ENCODE measurements at places on chromosomes 6 and 20. TPM values are rescaled to one million over a fixed set of nuclear protein-coding genes. Genes with fewer than 3 reads are reported as not detected.
A peak's percentile ranks its signal among the peaks of the same experiment; 100 is the strongest.

- H3K4me3 ChIP-seq: no peak overlapping the region
- H3K36me3 ChIP-seq: no peaks in the 10 kb centered on the region
These were observed 11.4 kb upstream of the PDE10A start for GRCh38 chr6:165674155-165675029.

DNA sequence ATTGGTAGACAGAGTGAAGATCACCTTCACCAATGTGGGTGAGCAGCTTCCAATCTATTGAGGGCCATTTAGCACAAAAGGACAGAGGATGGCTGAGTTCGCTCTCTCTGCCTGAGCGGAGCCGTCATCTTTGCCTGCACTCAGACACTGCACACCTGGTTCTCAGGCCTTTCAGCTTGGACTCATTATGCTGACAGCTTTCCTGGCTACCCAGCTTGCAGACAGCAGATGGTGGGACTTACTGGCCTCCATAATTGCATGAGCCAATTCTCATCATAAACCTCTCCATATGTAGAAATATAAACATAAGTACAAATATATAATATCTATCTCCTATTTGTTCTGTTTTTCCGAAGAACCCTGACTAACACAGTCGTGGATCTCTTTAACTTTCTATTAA, 13.7 kb downstream of the TBXT start:
- H3K36me3 ChIP-seq: no peaks in the 10 kb centered on the region
- no peak for DNase-seq
- H3K27ac ChIP-seq: no peak overlapping the region
- no peak overlapping the region for H3K4me3 ChIP-seq
- H3K4me1 ChIP-seq: no peaks in the 10 kb centered on the region

- no peaks in the 10 kb centered on the region for H3K27me3 ChIP-seq
- H3K36me3 ChIP-seq: peaks cover 78% of the 10 kb centered on the region
These were observed 18.2 kb downstream of the NEDD9 start for GRCh38 chr6:11214084-11214833.

DNA sequence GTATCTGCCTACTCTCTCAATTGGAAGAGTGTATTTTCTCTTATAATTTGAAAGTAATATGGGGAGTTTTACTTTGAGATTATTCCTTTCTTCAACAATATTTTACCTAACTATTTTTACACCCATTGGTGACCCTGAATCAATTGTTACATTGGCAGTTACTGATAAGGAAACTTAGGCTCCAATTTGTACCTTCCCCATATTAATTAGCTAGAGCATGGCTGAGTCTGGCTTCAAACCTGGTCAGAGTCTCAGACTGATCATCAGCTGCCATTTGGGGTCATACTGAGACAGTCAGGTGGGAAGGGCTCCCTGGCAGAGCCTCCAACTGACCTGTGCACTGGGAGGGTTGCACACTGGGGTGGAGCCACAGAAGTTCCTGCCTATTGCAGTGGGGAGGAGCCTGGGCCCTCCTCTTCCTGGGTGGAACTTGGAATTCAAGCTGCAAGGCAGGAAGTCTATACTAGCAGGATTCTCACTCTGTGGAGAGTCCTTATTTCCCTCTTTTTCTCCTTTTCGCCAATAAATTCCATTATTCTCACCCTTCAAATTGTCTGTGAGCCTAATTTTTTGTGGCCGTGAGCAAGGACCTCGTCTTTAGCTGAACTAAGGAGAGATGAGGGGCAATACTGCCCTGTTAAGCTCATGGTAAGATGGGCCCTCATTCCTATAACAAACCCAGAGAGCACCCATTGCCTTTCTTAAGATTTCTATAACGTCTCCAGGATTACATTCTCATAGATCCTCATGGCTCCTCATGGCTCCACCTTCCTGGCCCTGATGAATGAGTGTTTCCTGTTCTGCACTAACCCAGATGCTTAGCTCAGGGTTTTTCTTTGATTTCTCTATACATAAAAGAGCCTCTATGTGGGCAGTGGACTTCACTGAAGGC, 285.1 kb downstream of the ADGB start:
- H3K27me3 ChIP-seq: no peaks in the 10 kb centered on the region
- no peaks in the 10 kb centered on the region for H3K4me1 ChIP-seq
- H3K4me3 ChIP-seq: no peak overlapping the region
- DNase-seq: no peak
- H3K27ac ChIP-seq: no peak overlapping the region

DNA sequence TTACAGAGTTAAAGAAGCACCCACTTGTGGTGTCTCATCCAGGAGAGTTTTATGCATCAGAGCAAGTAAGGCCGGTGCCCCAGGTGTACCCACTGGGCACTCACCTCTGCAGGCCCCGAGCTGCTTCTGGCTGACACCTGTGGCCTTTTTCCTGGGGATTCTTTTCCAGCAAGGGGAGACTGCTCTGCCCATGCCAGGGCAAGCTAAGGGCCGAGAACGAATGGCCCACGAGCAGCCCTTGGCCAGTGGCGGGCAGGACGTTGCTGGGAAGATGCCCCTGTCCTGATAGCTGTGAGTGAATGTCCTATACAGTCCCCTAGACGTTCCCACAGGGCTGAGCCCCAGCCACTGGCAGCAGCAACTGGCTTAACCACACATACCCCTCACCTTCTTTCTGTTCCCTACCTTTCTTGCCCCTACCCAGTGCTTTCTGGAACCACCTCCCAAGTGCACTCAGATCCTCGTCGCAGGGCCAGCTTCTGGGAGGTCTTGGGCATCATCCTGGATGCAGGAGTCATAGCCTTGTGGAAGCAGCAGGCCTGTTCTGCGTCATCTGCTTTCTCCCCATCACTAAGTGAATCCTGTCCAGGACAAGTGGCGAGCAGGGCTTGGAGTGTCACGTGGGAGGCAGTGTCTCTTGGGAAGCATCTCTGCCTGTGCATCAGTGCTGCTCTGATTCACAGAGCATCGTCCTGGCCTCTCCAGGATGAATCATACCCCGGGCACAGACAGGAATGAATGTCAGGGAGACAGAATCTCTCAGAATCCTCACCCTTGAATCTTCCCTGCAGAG, 32.5 kb downstream of the SYNDIG1 start:
- no peaks in the 10 kb centered on the region for H3K27me3 ChIP-seq
- no peak for DNase-seq
- no peaks in the 10 kb centered on the region for H3K4me1 ChIP-seq
- H3K36me3 ChIP-seq: no peaks in the 10 kb centered on the region
- no peak overlapping the region for H3K4me3 ChIP-seq
- H3K27ac ChIP-seq: no peak overlapping the region

DNA sequence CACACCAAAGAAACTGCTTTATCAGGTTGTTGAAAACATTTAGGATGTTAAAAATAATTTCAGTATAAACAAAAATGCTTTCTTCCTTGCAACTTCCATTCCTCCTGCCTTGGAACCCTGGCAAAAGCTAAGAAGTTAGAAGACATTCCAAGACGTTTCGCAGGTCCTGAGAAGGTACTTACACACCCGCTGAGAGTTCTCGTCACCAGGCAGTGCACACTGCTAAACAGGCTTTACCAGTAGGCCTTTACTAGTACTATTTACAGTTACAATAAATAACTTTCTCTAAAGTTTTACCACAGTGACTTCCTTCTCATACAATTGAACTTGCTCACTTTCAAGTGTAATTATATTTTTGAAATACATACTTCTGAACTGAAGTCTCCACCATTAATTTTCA, 81.4 kb upstream of the RPS6KA2 start:
- no peak overlapping the region for H3K27ac ChIP-seq
- no peaks in the 10 kb centered on the region for H3K36me3 ChIP-seq
- no peaks in the 10 kb centered on the region for H3K4me1 ChIP-seq
- H3K4me3 ChIP-seq: no peak overlapping the region

- H3K4me1 ChIP-seq: no peaks in the 10 kb centered on the region
- no peak overlapping the region for H3K4me3 ChIP-seq
- H3K27me3 ChIP-seq: peaks cover 15% of the 10 kb centered on the region
These were observed 183.6 kb upstream of the LRFN2 start for GRCh38 chr6:40770794-40771193.

Gene NOX3
- not detected for total RNA-seq

Gene FAM184A
- total RNA-seq: 5.4 TPM

GRCh38 chr6:924661-925060, 231.7 kb upstream of the EXOC2 start:
- H3K36me3 ChIP-seq: no peaks in the 10 kb centered on the region
- H3K4me3 ChIP-seq: no peak overlapping the region
- no peak for DNase-seq
- peaks cover 3% of the 10 kb centered on the region for H3K27me3 ChIP-seq

DNA sequence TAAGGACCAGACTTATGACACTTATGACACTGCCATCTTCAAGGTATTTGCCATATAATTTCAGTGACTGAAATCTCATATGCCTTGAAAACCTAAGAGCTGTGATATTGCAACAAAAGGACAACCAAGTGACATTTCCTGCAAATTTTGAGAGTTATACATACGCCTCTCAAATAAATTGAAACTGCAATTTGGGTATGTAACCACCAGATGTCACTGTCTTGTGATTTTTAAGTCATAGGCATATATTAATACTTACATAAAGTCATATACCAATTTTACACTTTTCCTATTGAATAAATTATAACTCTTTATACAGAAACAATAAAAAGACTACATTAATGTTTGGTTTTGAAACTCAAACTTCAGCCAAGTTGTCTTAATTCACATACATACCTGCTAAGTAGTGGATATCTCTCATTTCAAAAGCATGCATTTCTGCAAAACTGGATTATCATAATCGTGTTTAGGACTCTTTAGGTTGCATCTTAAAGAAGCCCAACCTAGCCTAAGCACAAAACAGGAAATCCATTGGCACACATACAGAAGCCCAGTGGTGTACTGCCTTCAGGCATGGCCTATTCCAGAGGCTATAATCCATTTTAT, 180.2 kb downstream of the PACRG start:
- no peak overlapping the region for H3K27ac ChIP-seq
- no peaks in the 10 kb centered on the region for H3K4me1 ChIP-seq
- H3K36me3 ChIP-seq: no peaks in the 10 kb centered on the region
- H3K27me3 ChIP-seq: no peaks in the 10 kb centered on the region
- no peak for DNase-seq

DNA sequence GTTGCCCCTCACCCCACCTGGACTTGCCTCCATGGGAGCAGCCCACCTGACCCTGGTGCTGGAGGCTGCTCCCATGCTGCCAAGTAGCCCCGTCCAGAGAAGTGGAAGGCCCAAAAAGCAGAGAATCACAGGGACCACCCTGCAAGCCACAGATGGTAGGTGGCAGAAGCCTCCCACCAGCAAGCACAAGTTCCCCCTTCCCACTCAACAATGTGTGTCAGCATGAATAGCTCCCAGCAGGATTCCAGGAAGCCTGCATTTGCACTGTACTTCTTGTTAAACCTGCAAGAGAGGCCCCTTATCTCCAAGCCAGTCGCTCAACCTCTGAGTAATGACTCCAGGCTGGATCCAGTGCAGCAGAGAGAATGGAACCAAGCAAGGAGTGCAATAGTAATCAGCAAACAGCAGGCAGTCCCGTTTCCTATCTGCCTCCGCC, 180.8 kb upstream of the CST7 start:
- H3K27ac ChIP-seq: no peak overlapping the region
- no peak overlapping the region for H3K4me3 ChIP-seq
- DNase-seq: no peak
- peaks cover 14% of the 10 kb centered on the region for H3K27me3 ChIP-seq

Gene BEND6
- not detected for total RNA-seq

Gene CEP57L1
- total RNA-seq: 23.3 TPM

Gene MUC21
- total RNA-seq: not detected

GRCh38 chr6:168499045-168499650, 58.2 kb downstream of the SMOC2 start:
- H3K4me3 ChIP-seq: no peak overlapping the region
- H3K27ac ChIP-seq: no peak overlapping the region
- DNase-seq: no peak

GRCh38 chr6:156976216-156977127, 199.3 kb downstream of the ARID1B start:
- peaks cover 53% of the 10 kb centered on the region for H3K4me1 ChIP-seq
- DNase-seq: no peak
- H3K36me3 ChIP-seq: peaks cover 6% of the 10 kb centered on the region
- no peaks in the 10 kb centered on the region for H3K27me3 ChIP-seq

GRCh38 chr6:5084781-5085647, at the start of gene PPP1R3G:
Gene PPP1R3G (plus strand): TSS chr6:5085341. CDS start chr6:5085486, 145 bp downstream.
- peak within 1 kb of the TSS; percentile 66 for H3K4me3 ChIP-seq
- H3K36me3 ChIP-seq: no peaks in the 10 kb centered on the region
- peaks cover 52% of the 10 kb centered on the region for H3K27me3 ChIP-seq
- H3K27ac ChIP-seq: no peak within 1 kb of the TSS
- no peak for DNase-seq
- peaks cover 4% of the 10 kb centered on the region for H3K4me1 ChIP-seq

DNA sequence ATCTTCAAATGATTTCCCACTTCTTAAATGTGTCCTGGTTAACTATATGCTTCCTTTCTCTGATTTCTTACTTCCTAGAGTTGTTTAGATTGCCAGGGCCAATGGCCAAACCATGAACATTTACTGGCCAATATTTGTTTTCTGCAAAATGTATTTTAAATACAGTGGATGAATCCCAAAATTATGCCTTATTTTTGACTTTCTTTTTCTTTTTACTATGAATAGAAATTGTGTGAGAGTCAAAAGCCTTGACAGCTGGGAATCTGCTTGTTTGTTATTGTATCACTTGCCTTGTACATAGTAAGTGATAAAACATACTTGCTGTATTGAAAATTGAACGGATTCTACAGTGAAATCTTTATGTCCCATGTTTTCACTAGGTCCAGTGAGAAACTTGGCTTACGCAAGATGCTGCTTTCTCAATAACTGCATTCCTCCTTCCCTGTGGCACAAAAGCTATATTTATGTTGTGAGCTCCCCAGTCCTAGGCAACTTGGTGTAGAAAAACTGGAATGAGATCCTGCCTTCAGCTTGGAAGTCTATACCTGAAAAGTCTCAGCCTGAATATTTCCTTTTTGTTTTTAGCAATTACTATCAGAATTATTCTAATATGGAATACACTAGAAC, 295.2 kb downstream of the EPHA7 start:
- H3K4me1 ChIP-seq: no peaks in the 10 kb centered on the region
- no peak overlapping the region for H3K27ac ChIP-seq
- no peak for DNase-seq
- H3K36me3 ChIP-seq: no peaks in the 10 kb centered on the region
- no peaks in the 10 kb centered on the region for H3K27me3 ChIP-seq
- H3K4me3 ChIP-seq: no peak overlapping the region

Gene SMLR1
- not detected for total RNA-seq

DNA sequence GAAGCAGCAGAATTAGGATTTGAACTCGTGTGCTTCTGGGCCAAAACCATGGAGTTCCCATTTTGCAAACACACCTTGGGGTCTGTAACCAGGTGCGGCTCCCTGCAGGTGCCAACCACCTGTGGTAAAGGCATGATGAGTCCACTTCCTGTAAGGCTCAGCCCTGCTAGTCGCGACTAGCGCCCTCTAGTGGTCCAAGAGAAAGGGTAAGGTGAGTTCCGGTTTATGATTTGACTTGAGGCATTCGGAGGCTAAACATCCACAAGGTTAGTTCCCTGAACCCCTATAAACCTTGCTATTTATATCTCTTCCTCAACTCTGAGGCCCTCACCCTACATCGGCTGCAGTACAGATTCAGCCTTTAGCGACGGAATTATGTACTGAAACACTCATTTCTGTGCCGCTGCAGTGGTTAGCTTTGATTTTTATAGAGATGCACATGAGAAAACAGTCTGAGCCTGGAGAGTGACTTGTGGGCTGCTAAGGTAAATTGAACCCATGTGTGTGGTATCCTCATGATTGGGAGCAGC, 173.4 kb downstream of the PLCB1 start:
- no peaks in the 10 kb centered on the region for H3K27me3 ChIP-seq
- no peaks in the 10 kb centered on the region for H3K36me3 ChIP-seq
- DNase-seq: peak; percentile 75
- no peak overlapping the region for H3K4me3 ChIP-seq
- peaks cover 5% of the 10 kb centered on the region for H3K4me1 ChIP-seq
